ENCODE measurements at places on chromosomes 7 and 10.
A peak's percentile ranks its signal among the peaks of the same experiment; 100 is the strongest.

DNA sequence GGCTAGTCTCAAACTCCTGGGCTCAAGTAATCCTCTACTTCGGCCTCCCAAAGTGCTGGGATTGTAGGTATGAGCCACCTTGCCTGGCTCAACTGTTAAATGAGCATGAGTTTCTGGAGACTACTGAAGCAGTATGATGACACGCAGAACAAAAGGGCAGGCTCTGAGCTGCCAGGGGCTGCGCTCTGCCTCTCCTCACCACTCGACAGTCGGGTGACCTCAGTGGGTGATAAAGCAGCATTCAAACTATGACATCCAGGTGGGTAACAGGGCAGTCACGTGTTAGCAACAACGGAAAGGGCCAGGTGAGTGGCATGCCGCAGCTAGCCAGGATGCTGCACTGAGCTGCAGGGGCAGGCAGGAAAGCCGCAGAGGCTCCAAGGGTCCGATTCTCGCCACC lies 71.5 kb downstream of the CYTH3 start:
- DNase-seq, result no peak

GRCh38 chr10:65166272-65166671 lies 1645.1 kb downstream of the REEP3 start:
- no peak for DNase-seq

GRCh38 chr7:70182521-70182920 lies 584.2 kb downstream of the AUTS2 start:
- DNase-seq, result no peak

DNA sequence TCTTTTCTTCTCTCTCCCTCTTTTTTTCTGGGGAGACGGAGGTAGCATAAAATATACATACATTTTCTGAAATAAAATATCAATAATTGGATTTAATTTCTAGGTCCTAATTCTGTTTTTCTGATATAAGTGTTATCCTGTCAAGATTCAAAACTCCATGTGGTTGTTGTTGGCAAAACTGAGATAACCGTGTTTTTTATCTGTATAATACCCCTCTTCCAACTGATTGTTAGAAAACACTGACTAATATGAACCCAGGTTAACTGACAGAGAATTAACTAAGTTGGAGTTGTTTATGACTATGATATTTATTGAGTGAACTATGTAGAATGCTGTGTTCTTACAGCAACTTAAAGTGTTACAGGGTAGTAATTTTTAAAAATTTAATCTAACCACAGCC lies 236.5 kb upstream of the KAT6B start:
- DNase-seq, result no peak

DNA sequence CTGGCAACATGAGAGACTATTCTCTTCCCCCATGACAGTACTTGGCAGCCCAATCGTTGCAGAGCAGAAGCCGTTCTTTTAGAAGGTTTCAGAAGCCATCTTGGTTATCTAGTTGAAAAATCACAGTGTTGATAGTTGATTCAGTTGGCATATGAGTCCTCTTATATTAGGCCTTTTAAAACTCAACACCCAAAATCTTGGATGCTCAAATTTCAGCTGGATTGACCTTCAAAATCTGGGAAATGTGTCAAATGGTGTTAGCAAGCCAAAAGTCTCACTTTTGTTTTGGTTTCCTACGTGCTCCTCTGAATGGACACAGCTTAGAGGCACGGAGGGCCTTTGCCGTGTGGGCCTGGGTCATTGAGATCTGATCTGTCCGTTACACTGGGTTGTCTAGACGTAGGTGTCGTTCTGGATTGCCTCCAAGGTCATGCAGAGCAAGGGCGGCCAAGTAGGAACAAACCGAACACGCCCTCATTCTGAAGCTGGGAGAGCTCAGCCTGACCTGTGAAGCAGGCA lies 59.3 kb upstream of the BMPER start:
- DNase-seq, result no peak

GRCh38 chr7:158957921-158958491 lies 101.6 kb downstream of the DYNC2I1 start:
- DNase-seq, result peak; percentile 88

GRCh38 chr10:36559412-36560400 lies 565.7 kb upstream of the ANKRD30A start:
- DNase-seq, result no peak

GRCh38 chr10:69731698-69732097 lies 70.0 kb upstream of the COL13A1 start:
- DNase-seq, result no peak

DNA sequence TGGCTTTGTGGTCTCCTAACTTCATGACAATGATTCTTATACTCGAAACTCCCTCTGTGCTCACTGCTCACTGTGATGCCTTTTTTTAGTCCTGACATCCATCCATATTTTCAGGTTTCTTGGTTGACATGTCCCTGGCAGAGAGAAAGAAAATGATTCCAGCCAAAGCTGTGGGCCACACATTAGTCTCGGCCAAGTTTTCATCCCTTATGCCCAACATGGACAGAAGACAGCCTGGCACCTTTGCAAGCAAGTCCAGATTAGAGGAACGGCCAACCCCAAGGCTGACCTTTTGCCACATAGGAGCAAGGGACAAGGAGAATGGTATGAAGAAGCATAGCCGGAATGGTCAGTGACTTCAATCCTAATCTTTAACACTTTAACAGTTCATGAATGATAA lies 8.7 kb upstream of the OPALIN start:
- DNase-seq, result no peak

- DNase-seq, result no peak
Measured at GRCh38 chr10:98466861-98467505, 20.2 kb upstream of the HPS1 start.

- no peak for DNase-seq
Measured at GRCh38 chr7:114130866-114131265, 212.1 kb upstream of the PPP1R3A start.

DNA sequence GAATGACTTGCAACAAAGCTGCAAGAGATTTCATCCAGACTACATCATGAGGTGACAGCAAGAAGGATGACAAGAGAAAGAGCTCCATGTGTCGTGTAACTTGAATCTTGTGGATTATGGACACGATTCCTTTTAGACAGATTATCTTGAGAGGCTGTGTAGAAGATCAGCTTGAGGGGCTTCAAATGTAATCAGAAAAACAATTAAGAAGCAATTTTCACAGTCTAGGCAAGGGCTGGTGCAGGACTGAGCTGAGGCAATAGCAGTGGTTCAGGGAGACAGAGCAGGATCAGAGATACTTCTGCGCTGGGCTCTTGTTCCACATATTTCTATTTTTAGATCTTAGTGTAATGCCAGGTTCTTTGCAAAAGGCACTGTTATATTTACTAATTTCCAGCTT lies 253.0 kb upstream of the COBL start:
- DNase-seq, result no peak

GRCh38 chr10:122786269-122786668 lies 59.4 kb downstream of the CUZD1 start:
- DNase-seq, result peak; percentile 55

DNA sequence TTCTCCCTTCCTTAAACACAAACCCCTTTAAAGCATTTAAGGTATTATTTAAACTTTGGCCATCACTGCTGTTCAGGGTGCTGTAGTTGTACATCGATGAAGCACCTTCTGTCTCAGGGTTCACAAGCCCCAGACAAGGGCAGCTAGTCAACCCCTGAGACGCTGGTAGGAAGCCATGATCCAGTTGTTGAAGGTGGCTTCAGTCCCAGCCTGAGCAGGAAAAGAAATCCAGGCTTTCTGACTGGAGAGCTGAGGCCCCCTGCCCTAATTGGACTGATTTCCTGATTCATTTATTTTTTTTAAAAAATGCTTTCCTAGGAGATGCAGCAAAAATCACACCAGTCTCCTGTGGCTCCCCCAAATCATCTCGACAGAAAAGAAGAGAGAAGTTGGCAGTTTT lies 15.8 kb downstream of the CPA1 start:
- DNase-seq, result peak; percentile 30

GRCh38 chr10:32114508-32114907 lies 58.3 kb upstream of the KIF5B start:
- peak; percentile 16 for DNase-seq

DNA sequence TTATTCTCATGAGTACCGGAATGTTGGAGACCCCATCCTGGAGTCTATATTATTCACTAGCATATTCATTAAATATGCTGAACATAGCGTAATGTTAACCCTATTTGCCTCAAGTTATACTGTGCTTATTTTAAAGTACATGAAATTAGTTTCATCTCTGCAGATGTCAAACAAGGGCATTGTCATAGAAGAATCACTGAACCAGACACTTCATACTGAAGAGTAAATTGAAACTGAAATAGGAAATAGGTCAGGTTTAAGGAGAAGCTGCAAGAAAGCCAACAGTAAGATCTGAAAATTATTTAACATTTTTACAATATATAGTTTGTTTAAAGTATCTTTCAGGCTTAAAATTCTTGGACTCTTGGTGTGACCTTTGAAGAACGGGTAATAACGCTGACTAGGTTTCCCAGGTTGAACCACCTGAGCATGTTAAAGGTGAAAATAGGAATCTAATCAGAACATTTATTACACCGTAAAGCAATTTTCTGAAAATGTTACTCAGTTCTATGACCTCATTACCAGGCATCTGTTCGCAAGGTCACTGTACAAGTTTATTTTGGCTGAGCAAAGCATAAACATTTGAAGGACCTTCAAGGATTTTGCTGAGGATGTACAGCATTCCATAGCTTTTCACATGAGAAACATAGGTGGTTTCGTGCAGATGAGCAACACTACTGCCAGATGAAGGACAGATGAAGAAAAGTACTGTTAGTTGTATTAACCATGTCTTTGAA lies 82.7 kb downstream of the REEP3 start:
- no peak for DNase-seq

GRCh38 chr7:28165961-28166955 lies 14.3 kb downstream of the JAZF1 start:
- no peak for DNase-seq

DNA sequence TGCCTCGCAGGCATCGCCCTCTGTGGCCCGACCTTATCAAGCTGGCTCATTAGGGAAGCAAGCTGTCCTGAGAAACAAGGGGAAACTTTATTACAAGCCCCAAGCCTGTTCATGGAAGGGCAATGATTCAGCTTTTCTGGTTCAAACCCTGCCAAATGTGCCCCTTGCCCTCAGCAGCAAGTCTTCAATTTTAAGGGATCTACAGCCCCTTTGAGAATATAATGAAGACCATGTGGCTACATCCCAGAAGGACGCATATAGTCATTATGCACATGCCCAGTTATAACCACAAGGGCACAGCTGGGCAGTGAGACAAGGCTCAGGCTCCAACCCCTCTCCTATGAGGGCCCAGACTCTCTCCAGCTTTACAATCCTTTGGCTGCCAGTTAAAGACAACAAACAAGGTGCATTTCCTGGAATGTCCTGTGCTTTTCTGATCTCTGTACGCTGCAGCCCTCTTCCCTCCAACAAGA lies 56.7 kb downstream of the DDC start:
- no peak for DNase-seq

DNA sequence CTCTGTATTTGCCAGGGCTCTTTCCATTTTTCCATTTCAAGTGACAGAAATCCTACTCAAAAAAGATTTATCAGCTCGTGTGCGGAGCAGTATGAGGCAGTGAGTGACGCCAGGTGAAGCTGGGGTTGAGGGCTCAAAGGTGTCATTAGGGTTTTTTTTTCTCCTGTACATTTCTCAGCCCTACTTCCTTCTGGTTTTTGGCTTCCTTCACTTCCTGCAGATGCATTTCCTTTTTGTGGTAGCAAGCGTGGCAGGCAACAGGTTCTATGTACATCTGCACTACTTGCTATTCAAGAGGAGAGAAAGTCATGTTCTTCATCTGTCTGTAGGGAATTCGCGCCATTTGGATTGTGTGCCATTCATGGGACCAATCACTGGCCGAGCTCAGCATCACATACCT lies 52.8 kb upstream of the AOAH start:
- DNase-seq, result no peak

GRCh38 chr10:69215405-69216171 lies 4.5 kb upstream of the HKDC1 start:
- peak; percentile 29 for DNase-seq

DNA sequence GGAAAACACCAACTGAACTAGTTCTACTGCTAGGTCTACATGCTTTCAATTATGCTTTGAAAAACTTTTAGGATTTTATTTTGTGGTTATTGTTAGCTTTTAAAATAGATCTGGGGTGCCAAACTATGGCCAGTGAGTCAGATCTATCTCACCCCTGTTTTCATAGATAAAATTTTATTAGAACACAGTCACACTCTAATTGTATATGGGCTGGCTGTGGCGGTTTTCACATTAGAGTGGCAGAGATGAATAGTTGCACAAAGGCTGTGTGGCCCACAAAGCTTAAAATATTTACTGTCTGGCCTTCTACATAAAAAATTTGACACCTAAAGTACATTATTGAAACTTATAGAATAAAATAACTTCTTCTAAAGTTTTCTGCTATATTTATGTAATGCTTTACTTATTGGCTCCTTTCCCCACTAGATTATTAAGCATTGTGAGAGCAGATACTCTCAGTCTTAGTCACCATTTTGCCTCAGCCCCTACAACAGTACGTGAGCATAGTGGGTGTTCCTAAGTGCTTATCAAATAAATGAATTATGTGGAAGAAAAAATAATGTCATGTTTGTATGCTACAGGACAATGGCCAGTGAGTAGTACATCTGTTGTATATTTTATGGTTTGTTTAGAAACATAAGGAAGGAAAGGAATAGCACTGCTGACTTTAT lies 5.4 kb upstream of the SUV39H2 start:
- no peak for DNase-seq

- peak; percentile 18 for DNase-seq
Measured at GRCh38 chr7:124031919-124032318, 948 bp downstream of the TMEM229A start.

DNA sequence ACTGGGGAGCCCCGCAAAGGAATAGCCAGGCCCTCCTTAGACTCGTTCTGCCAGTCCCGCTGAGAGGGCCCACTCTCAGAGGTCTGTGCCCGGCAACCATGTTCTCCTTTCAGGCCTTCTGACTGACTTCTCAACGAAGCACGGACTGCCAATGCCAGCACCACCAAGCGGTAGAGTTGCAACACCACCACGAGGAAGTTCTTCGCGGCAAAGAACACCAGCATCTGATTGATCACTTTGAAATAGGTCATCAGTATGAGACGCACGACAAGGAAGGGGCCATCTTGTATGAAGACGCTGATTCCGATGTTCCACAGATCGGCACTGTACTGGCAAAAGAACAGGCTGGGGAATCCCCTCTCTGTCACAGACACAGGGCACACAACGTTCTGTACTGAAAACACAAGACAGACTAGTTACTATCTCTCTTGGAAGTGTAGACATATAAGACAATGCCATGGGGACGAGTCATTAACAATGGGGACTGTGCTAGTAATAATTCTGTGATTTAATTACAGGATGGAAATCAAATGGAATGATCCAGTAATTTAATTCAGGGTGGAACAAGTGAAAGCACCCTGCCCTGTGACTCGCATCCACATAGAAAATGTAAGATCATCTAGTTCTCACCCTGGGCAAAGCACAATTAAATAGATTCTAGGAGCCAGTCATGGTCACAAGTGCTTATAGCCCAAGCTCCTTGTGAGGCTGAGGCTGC lies 42.7 kb downstream of the TMEM26 start:
- DNase-seq, result no peak
